ENCODE measurements at places on chromosomes 12 and 14.

- peak; percentile 43 for DNase-seq
Observed at GRCh38 chr12:55974308-55974730, 441 bp downstream of the RAB5B start.

DNA sequence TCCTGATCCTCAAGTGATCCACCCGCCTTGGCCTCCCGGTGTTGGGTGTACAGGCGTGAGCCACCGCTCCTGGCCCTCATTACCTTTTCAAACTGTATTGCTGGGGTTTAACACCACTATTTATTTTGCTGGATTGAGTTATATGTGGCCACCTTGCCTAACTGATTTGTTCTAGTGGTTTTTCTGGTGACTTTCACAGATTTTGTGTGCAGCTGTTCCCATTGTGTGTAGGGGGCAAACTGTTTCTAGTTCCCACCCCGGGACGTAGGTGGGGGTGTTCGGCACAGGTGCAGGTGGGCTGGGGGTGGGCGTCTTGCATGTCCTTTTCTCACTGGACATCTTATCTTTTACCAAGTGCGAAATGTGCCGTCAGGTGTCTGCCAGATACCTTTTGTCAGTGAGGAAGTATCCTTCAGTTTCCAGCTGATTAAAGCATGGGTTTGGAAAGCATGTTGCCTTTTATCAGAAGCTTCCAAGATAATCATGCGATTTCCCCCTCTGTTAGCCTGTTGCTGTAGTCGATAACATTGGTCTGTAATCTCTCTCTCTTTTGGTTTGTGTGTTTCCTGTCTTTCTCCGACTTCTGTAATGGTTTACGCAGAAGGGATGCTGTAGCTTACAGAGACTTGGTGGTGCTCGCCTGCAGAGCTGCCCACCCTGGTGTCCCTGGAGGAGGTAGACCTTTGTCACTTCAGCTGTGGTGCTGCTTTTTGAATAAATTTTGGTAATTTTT is 33.6 kb downstream of the AACS start:
- no peak for DNase-seq

DNA sequence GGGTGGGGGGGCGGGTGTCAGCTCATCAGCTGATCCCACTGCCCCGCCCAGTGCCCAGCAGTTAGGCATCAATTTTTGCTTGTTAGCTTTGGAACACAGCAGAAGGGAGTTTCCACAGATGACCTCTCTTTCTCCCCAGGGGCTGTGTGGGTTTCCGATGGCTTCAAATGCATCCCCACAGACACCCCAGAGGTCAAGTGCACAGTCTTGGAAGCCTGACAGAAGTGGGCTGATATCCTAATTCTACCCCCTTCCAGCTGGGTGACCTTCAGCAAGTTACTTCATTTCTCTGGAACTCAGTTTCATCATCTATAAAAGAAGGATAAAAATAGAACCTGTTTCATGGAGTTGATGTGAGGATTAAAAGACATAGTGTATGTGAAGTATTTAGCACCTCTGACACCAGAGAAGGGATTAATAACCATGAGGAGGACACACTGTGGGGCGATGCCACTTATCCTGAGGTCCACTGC is 22.0 kb downstream of the TTC9 start:
- no peak for DNase-seq

- no peak for DNase-seq
Observed at GRCh38 chr12:45178771-45179170, 37.1 kb upstream of the ANO6 start.

DNA sequence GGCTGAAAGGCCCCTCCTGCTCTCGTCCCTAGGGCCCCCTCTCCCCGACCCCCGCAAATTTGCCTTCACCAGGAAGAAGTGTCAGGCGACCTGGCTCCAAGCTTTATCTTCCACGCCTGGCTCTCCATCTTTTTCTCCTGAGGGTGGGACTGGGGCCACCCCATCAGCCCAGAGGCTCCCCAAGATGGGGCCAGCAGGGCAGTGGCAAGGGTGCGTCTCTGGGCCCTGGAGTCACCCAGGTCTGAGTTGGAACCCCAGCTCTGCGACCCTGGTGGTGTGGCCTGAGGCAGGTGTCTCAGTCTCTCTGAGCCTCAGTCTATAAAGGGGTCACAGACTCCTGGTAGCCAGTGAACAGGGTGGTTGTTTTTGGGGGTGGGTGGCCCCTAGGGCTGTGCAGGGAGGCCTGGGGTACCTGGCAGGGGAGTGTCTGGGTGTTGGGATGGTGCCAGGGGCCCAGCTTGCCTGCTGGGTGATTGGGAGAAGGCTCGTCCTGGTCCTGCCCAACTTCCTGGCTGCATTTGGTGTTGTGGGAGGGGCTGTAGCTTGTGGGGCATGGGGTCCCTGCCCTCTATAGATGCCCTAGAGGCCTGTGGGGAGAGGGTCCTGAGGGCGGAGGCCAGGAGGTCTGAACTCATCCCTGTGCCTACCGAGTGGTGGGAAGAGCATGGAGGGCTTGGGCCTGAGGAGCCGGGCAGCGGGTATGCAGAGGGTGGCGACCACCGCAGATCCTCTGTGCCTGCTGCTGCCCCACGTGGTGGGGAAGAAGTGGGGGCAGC is 7.6 kb downstream of the KIF26A start:
- DNase-seq: no peak

GRCh38 chr12:124326871-124327270 is 32.0 kb downstream of the RFLNA start:
- DNase-seq: no peak

- peak; percentile 30 for DNase-seq
Observed at GRCh38 chr14:91893669-91894068, 26.3 kb upstream of the TC2N start.

DNA sequence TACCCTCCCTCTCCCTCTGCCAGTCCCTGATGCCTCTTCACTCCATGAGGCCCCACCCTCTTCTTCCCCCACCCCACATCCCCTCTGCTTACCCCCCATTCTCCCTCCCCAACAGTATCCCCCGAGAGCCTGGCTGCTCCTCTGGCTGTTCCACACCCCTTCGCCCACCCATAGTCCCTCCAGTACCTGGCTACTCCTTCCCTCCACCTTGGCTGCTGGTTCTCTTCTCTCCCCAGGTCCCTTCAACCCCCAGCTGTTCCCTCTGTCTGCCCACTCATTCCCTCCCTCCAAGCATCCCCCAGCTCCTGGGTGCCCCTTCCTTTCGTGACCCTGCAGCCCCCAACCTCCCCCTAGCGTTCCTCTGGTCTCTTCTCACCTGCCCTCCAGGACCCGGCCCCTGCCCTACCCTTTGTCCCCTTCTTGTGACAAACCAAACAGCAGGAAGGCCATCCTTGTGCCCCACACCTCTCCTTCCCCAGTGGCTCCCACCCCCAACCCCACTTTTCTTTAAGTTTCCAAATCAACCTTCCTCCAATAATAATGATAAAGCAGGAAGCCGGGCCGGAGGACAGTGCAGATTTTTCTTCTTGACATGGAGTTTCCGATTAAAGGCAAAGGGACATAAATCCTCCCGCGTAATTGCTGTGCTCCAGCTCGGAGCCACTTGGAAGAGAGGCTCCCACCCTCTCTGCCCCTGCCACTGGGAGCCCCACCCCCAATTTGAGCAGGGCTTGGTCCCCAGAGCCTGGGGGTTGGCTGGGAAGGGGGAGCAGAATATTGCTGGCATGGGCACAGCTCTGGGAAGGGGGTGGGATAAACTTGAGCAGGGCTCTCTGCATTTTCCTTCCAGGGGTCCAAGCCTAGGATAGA is 40.0 kb downstream of the SMUG1 start:
- DNase-seq: no peak

GRCh38 chr12:12720052-12720451 is 2.9 kb downstream of the CDKN1B start:
- peak; percentile 71 for DNase-seq

- peak; percentile 72 for DNase-seq
Observed at GRCh38 chr12:77104792-77105191, 39.4 kb upstream of the E2F7 start.

DNA sequence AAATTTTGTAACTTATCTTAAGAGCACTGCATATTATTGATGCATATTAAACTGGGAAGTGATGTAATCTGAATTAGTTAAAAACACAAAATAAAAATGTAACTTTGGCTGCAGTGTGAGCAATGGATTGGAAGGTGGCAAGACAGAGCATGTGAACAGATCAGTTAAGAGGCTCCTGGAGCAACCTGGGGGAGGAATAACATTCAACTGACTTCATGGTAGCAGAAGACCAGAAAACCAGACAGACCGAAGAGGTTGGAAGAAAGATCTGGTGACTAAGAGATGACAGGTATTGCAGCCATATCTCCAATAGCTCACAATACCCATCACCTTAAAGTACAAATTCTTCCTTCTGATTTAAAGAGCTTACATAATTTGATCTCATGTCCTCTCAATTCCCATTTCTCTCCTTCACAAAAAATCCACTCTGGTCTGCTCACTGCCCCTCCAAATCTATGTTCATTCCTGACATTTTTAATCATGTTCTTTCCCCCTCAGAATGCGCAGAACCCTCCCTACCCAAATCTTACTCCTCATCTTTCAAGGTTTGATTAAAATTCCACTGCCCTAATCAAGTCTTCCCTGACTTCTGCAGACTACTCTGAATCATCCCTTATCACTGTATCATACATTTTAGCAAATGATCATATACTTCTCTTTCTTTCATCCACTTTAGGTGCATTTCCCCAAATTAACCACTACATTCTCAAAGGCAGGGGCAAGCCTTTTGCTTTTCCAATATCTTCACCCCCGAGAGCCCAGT is 51.5 kb downstream of the DUSP16 start:
- DNase-seq: peak; percentile 97

- peak; percentile 67 for DNase-seq
Observed at GRCh38 chr12:3041558-3042164, 35.5 kb upstream of the TSPAN9 start.

- no peak for DNase-seq
Observed at GRCh38 chr12:60872850-60873713, 1277.3 kb downstream of the SLC16A7 start.

DNA sequence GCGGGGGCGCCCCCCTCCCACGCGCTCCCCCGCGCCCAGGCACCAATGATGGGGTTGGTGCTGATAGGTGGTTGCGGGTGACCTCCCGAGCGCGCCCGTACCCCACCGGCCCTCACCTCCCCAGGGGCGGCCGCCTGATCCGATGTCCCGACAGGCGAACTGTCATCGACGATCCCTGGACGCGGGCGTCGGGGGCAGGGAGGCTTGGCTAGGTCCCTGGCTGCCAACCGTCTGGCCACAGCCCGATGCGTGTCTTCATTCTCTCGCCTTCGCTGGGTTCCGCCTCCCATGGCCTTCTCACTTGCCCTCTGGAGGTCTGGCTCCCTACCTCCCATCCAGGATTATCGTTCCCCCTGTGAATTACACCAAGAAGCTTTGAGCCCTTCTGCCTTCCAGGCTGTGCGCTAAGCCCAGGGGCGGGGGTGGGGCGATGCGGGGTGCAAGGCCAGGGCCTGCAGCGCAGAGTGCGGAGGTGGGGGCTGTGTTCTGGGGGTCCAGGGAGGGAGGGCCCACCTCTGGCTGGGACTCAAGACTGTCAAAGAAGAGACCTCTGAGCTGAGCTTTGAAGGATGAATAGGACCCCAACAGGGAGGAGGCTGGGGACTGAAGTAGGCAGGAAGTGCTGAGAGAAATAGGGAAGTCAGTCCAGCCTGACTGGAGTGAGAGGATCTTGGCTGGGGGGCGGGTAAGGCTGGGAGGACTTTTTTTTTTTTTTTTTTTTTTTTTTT is 7.7 kb upstream of the RACGAP1 start:
- DNase-seq: no peak

GRCh38 chr14:38737686-38738407 is 365.2 kb downstream of the SEC23A start:
- DNase-seq: no peak

GRCh38 chr12:25692115-25693035 is 139.3 kb upstream of the LMNTD1 start:
- DNase-seq: no peak

GRCh38 chr12:22648668-22649067 is 23.7 kb downstream of the ETNK1 start:
- no peak for DNase-seq

- peak; percentile 76 for DNase-seq
Observed at GRCh38 chr12:124233041-124233796, 61.7 kb upstream of the RFLNA start.

DNA sequence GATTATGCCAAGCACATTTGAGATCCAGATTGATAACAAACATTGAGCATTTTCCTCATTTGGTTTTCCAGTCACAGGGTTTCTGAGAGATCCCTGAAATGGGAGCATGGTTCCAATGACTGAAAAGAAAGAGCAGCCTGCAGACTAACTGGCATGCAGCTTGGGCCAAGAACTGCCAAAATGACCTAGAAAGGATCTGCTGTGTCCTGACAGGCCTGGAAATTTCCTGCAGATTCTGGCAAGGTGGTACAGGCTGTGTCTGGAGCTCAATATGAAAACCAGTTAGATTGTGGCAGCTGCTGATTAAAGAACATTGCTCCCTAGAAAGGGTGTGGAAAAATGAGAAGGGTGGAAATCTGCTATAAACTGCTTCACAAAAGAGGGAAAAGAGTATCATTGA is 417.3 kb downstream of the IPO8 start:
- no peak for DNase-seq

DNA sequence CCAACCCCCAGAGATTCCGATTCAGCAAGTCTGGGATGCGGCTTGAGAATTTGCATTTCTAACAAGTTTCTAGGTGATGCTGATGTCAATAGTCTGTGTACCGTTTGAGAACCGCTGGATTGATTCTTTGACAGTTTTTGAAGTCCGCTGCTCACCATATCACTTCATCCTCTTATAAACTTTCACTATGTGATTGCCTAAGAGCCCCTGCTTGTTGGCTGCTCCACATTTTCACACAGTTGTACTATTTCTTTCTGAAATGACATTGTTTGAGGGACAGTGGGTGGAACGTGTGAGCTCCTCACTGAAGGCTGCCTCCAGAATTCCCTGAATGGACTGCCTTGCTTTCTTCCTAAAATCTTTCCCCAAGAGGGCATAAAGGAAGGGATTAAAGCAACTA is 7.7 kb downstream of the C3AR1 start:
- no peak for DNase-seq

- DNase-seq: no peak
Observed at GRCh38 chr12:25594376-25594775, 41.3 kb upstream of the LMNTD1 start.

DNA sequence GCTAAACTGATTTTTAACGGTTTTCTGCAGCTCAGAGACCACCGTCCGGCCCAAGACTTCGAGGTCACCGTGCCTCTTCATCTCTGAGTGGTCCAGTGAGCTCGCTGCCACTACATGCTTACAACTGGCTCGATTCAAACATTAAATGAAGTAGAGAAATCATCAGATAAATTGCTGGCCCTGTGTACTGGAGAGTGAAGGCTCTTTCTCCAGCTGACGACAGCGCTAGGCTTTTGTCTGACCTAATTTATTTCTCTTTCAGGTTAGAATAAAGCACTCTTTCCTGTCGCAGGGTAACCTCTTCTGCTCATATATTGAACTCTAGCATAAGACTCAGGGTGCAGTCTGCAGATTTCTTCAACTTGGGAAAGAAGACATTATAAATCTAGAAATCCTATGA is 6.4 kb downstream of the BCL11B start:
- DNase-seq: no peak

- no peak for DNase-seq
Observed at GRCh38 chr14:103395244-103395643, 10.0 kb downstream of the MARK3 start.
